HCEC 1CT (cell line): ENCODE measurements at places on chromosomes 6 and 20.
A peak's percentile ranks its signal among the peaks of the same experiment; 100 is the strongest.

GRCh38 chr20:4666001-4666479, 55.7 kb upstream of the PRND start:
- DNase-seq = peak; percentile 61

DNA sequence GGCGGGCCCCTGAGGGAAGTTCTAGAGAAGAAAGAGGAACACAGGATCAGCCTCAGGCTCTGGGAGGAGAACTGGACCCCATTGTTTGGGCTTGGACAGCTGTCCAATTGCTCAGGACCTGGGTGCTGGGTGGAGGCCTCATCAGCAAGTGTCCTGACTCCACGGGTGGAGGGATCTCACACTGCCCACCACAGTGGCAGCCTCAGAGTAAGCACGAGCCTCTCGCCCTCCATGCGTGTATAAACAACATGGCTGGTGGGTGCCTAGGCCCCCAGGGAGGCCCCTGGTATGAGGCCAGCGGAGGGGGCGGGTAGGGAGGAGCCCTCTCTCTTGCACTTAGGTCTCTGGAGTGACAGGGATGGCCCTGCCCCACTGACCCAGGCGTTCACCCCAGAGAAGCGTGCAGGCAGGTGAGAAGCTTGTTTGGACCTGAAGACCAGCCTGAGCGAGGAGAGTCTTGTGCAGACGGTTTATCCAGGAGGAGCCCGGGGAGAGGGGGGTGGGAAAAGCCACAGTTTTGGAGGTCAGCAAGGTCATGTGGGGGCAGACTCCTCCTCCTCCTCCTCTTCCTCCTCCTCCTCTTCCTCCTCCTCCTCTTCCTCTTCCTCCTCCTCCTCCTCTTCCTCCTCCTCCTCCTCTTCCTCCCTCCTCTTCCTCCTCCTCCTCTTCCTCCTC, 41.9 kb upstream of the BHLHE23 start:
- no peak for DNase-seq

GRCh38 chr6:131139599-131139998, 4.3 kb downstream of the AKAP7 start:
- DNase-seq = no peak

GRCh38 chr6:45584127-45584526, 206.4 kb upstream of the SUPT3H start:
- DNase-seq = no peak

DNA sequence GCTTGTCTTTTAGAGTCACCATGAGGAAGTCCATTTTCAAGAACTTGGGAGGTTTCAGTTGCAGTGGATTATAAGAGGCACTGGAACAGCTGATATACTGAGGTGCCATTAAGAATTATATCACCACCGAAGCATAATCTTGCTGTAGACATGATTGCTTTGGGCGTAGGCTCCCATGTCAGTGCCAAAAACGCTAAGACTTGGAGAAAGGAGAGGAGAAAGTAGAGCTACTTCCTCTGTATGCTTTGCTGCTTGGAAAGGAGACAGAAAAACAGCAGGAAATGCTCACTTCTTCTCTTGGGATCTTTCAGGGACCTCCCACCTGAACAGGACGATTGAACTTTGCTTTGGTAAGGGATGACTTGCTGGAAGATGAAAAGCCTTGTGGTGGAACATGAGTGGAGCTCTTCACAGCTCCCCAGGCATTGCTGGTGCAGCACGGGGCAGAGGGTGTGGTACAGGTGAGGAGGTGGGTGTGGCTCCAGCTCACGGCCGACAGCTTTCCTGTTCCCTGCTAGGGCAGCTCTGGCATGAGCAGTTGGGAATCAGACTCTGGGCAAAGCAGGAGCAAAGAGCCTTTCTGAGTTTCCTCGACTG, 190.4 kb upstream of the JAG1 start:
- DNase-seq = peak; percentile 6

GRCh38 chr20:18005170-18005989, 36.6 kb downstream of the MGME1 start:
- no peak for DNase-seq

GRCh38 chr6:16204653-16205376, 33.6 kb upstream of the GMPR start:
- no peak for DNase-seq

DNA sequence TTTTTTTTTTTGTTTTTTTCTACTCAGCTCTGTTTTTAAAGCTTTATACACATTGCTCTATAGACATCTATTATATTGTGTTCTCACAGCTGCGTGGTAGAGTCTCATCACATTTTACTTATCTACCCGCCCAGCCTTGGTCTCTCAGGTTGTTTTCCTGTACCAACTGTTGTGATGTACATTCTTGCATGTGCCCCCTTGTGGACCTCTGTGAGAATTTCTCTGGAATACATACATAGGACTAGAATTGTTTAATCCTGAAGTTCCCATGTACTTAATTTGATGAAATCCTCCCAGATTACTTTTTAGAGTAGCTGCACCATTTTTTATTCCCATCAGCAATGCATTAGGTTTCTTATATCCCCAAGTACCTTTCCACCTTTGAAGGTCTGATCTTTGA, 40.4 kb upstream of the TINAG start:
- DNase-seq = peak; percentile 57

GRCh38 chr20:53099856-53100255, 127.7 kb downstream of the TSHZ2 start:
- no peak for DNase-seq

DNA sequence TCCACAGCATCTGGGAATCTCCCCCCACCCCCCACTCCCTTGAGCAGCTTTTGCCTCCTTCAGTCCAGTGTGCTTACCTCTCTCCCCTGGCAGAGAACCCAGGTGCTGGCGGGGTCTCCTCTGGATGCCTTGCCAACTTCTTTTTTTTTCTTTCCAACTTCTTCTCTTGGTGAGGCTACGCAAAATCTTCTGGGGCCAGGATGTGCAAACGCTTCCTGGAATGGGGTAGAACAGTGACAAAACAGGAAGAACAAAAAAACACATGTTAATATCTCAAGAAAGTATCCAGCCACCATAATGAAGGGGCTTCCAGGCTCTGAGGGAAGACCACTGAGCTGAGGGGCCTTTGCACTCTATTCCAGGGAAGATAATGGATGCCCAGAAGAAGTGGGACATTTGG, 53.9 kb upstream of the DDR1 start:
- DNase-seq = no peak

DNA sequence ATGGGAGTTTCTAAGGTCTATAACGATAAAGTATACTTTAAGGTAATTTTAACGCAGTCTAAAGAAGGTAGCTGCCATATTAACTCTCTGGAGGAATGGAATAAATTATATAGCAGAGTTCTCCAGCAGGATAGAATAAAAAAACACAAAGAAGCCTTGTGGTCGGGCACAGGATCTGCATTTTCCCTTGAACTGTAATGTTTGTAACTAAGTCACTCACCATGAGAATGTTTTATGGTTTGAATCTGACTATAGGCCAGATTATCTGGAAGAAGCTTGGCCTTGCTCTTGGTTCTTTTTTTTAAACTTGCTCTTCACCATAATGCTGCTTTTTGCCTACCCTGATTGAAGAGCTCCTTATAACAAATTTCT, 238.8 kb upstream of the NOX3 start:
- DNase-seq = no peak

DNA sequence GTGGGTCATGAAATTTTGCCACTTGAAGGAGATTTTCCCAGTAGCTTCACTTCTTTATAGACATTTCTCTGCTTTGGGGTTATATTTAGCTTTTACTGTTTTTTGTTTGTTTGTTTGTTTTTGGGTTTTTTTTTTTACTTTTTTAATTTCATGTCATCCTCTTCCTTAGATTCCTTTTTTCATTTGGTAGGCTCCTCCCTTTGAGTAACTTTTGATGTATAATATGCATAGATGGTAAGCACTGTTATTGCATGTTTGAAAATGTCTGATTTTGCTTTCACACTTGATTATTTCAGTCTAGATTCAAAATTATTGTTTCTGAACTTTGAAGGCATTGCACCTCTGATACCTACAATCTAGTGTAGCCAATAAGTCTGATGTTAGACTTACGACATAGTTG, 37.6 kb downstream of the PLEKHG1 start:
- DNase-seq = no peak

DNA sequence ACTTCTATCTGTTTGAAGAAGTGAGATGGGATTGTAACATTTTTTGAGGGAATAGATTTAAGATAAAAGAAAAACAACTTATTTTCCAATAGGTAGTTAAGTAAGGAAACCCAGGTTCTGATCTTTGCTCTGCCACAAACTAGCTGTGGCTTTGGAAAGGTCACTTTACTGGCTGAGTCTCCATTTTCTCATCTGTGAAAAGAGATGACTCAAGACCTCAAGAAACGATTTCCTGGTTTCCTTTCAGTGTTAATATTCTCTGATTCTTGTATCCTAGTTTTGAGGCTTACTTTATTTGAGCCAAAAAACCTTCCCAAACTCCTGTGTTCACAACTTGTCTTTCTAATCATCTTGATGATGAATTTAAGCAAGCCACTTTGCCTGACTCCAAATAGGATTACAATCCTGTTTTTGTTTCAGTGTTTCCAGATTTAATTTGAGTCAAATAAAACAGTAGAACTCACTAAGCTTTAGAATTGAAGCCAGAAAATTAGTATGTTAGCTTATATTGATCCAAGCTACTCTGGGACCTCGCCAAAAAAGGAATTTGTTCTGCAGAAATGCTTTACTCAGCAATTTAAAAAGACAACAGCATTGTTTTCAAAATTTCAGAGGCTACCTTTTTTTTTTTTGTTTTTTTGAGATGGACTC, 51.1 kb downstream of the ENPP1 start:
- peak; percentile 52 for DNase-seq

DNA sequence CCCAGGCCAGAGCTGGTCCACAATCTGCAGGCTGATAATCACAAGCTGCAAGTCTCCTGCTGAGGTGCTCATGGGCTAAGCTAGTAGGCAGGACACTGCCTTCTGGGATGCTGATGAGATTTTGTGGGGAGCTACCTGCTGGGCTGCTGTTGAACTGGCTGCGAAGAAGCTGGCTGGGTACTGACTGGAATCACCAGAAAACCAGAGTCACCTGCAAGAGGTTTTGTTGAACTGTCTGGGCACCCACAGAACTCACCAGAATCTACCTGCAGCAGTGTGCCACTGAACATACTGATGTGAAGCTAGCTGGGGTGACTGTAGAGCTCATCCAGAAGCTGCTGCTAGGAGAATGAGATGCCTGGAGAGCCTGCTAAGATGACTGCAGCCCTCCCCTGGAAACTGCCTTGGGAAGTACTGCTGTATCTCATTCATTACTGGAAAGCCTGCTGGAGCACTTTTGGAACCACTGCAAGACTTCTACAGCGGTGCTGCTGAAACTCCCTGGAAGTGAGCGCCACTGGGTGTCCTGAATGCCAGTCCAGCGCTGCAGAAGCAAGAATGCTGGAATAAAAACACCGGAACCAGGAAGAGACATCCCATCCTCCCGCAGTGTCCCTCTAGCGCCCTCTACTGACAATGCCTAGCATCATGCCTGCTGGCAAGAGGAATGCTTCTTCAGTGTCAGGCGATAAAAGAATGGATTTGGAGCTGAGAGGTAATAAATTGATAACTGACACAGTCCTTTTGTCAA, 64.9 kb upstream of the ARHGAP18 start:
- peak; percentile 74 for DNase-seq

- no peak for DNase-seq
These were observed 435.3 kb downstream of the CDKAL1 start for GRCh38 chr6:20969551-20969950.

GRCh38 chr6:53192682-53193188, 44.1 kb upstream of the GCM1 start:
- no peak for DNase-seq

DNA sequence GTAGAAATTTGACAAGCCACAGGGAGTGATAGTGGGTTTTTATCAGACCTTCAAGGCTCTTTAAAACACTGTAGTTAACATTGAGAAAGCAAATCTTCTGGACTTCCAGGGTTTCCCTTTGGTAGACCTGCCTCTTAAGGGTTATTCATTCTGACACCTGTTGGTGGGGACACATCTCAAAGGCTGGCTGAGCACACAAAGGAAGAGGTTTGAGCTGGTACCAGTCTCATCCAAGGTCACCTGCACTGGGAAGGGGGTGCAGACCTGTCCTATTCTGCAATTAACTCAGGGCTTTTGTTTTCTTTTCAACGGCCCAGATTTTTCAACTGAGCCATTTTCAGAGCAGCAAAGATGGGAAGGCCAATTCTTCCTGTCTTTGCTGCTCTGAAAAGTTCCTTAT, 45.6 kb downstream of the EDN1 start:
- DNase-seq = no peak

- no peak for DNase-seq
These were observed 181.6 kb downstream of the OTOR start for GRCh38 chr20:16929756-16930155.

GRCh38 chr20:38986663-38987062, 24.5 kb downstream of the DHX35 start:
- DNase-seq = peak; percentile 51

DNA sequence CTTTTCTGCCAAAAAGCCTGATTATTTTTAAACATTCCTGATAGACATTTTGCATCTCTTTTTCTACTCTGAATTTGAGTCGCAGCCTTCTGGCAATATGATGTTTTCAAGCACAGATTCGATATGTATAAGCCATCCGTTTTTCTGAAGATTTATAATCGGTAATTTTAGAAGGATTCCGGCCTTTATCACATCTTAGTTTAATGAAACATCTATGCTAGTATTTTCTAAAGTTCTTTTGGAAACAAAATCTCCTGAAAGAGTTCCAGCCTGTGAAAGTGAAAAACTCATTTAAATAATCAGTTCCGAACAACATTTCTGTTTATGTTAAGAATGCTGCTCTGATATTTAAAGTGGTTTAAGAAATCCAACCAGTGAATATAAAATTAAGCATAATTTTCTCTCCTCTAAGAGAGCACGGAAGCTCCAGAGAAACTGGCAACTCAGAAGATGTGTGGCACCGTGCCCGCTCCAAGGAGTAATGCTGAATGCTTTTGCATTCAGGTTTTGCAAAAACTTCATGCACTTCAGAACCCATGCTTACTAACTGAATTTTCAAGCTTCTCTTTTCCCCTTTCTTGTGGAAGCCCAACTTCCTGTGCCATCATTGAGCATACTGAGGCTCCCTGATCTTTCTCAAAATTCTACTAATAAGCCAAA, 20.7 kb downstream of the NDUFAF4 start:
- DNase-seq = no peak

- DNase-seq = no peak
These were observed 393.8 kb downstream of the SMOC2 start for GRCh38 chr6:168834801-168835200.

GRCh38 chr6:30075094-30075789, at the start of gene RNF39:
Gene RNF39, minus strand, starts transcription at chr6:30075769. Its CDS starts 184 bp downstream, at chr6:30075585.
- DNase-seq = no peak

GRCh38 chr20:36658300-36658699, 12.3 kb upstream of the SLA2 start:
- no peak for DNase-seq

GRCh38 chr20:48626226-48626937, 201.4 kb downstream of the PREX1 start:
- no peak for DNase-seq

GRCh38 chr20:19633985-19634384, 124.1 kb upstream of the RIN2 start:
- no peak for DNase-seq

- no peak for DNase-seq
These were observed 232.6 kb upstream of the MAP3K7 start for GRCh38 chr6:90819483-90819882.

- no peak for DNase-seq
These were observed 27.2 kb upstream of the TULP4 start for GRCh38 chr6:158284876-158285655.

- no peak for DNase-seq
These were observed 38.6 kb downstream of the PREP start for GRCh38 chr6:105364243-105364642.

- no peak for DNase-seq
These were observed 18.6 kb upstream of the MYT1 start for GRCh38 chr20:64145458-64146300.
